ENCODE measurements at places on chromosomes 6 and 20.
A peak's percentile ranks its signal among the peaks of the same experiment; 100 is the strongest.

DNA sequence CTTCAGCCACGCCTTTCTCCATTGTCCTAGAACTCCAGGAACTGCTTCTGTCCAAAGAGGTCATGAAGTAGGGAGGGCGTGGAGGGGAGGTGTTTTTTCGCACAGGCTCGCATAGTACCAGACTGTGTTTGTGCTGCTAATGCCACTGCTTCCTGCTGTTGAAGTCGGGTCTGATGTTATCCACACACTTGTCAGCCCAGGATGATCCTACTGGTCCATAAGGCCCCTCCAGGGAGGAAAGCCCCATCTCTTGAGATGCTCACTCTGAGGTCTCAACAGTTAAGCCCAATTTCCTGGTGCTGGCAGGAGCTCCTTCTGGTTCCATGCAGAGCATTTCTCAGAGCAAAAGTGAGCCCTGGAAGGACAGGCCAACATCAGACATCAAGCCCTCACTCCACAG lies 65.6 kb downstream of the C6orf118 start:
- DNase-seq = no peak

- DNase-seq = peak; percentile 45
Observed at GRCh38 chr6:105424175-105424783, 21.4 kb upstream of the PREP start.

DNA sequence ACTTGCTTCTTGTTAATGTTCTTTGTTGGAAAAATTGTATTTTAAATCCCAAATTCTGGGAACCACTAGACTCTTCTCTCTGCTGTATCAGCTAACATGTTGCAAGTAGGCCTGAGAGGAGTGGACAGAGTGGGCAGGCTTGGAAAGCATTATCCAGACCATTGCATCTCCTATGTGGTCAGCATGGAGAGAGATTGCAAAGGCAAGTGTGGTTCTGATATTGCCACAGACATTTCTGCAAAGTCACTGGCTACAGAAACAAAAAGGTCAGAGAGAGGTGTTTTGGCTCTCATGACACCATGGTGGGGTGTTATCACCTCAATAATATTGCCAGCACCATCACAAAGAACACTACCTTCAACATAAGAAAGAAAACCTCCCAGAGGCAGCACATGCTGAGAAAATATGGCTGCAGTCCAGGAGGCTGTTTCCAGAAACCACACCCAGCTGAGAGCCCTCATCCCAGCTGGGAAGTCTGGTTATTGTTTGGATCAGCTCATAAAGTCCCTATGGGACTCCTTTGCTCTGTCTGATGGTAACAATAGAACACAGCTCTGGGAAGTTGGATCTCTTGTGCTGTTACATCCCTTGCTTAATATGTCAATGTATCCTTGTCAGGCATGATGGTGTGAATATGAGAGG lies 78.2 kb upstream of the TBX18 start:
- no peak for DNase-seq

DNA sequence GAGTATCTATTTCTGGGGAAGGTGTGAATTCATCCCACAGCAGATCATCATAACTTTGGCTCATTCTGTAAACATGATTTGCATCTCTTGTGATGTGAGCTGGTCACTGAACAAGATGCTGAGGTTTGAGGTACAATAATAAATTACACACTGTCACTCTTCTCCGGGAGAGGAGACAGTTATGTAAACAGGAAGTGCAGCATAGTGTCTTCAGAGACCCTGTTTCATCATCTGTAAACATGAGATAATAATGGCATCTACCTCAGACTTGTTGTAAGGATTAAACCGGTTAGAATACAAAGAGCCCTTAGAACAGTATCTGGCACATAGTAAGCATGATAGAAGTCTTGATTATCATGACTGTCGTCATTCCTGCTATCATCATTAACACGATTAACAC lies 125.2 kb downstream of the TBC1D7 start:
- DNase-seq = no peak

DNA sequence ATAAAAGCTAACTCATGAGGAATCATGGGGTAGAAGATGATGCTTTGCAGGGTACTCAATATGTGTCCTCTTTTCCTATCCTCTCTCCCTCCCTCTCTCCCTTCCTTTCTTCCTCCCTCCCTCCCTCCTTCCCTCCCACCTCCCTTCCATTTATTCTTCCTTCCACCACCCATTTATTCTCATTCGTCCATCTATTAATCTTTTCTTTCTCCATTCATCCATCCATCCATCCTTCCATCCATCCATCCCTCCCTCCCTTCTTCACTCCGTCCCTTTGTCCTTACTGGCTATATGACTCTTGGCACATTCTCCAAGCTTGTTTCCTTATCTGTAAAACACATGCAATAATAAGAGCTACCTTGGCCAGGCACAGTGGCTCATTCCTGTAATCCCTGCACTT lies 40.9 kb downstream of the ARHGAP40 start:
- DNase-seq = no peak

GRCh38 chr6:1313384-1313766 lies 1.5 kb downstream of the FOXQ1 start:
- no peak for DNase-seq

- DNase-seq = no peak
Observed at GRCh38 chr20:53038299-53038698, 66.1 kb downstream of the TSHZ2 start.

DNA sequence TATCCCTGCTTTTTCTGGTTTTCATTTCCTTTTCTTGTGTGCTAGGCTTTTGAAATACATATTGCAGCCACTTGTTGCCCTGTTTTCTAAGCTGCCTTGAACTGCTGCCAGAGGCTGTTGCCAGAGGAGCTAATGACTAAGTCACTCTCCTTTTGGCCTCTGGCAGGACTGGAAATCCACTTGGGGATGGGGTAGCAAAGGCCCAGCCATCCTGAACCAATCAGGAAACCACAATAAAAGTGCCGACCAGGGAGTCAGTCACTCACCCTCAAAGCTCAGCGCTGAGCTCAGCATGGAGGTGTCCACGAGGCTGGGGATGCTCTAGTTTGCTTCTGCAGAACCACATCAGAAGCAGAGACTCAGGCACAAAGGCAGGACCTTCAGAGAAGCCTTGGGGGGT lies 813.0 kb downstream of the DHX35 start:
- no peak for DNase-seq

GRCh38 chr6:160300076-160300695 lies 41.6 kb upstream of the SLC22A2 start:
- no peak for DNase-seq

GRCh38 chr6:83711958-83712357 lies 3.1 kb upstream of the SNAP91 start:
- DNase-seq = no peak

DNA sequence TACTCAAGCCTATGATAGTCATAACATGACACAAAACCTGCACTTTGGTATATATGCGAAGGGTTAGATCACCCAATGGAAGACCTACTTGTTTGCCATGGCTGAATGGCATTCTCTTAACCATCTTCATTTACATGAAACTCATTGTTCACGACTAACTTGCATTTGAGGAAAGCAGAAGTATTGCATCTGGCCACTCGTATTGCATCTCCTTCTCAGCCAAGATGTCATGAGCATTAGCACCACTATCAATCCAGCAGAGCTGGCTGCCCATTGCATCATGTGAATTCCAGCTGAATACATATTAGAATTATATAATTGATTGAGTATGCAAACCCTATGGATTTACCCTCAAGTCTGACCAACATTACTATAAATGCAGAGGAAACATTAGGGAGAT lies 390.2 kb downstream of the LAMA2 start:
- DNase-seq = no peak

GRCh38 chr6:91781946-91782345 lies 1195.1 kb upstream of the MAP3K7 start:
- DNase-seq = peak; percentile 77

- DNase-seq = no peak
Observed at GRCh38 chr6:162899148-162899547, 171.4 kb downstream of the PACRG start.

- DNase-seq = no peak
Observed at GRCh38 chr20:11429889-11430519, 487.7 kb upstream of the BTBD3 start.

DNA sequence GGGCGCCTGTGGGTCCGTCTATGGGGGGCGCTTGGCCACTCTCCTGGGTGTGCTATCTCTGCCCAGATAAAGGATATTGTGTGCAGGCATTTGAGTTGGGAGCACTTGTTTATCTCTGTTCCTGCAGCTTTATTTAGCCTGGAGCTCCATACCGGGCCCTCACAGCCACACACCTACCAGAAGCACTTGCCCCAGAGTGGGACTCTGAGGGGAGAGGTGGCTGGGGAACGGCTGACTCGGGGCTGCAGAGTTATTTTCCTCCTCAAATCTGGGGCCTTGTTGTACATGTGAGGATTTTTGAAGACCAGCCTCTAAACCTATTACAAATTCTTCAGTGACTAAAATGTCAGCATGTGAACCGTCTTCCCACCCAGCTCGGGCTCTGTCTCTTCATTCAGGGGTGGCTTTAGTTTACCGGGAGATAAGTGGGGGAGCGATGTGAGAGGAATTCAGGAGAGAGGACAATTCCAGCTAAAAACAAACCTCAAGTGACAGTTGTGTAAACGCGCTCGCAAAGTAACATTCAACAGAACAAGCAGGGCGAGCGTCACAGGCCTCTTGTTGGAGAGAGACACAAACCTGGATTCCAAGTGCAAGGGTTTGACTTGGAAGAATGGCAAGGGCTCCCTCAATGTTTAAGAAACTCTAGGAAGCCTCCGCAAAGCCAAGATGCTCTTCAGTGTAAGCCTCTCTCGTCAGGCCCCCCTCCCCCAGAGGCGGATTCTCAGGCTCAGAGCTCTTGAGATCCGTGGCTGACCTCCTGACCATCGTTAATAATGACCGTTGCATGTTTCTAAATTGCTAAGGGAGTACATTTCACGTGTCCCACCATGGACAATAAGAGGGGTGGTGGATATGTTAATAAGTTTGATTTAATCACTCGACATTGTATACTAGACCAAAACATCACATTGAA lies 548.9 kb downstream of the QKI start:
- DNase-seq = no peak

- no peak for DNase-seq
Observed at GRCh38 chr6:35919085-35919826, 1.6 kb downstream of the SRPK1 start.

- no peak for DNase-seq
Observed at GRCh38 chr20:54167909-54168872, 5.6 kb downstream of the CYP24A1 start.

DNA sequence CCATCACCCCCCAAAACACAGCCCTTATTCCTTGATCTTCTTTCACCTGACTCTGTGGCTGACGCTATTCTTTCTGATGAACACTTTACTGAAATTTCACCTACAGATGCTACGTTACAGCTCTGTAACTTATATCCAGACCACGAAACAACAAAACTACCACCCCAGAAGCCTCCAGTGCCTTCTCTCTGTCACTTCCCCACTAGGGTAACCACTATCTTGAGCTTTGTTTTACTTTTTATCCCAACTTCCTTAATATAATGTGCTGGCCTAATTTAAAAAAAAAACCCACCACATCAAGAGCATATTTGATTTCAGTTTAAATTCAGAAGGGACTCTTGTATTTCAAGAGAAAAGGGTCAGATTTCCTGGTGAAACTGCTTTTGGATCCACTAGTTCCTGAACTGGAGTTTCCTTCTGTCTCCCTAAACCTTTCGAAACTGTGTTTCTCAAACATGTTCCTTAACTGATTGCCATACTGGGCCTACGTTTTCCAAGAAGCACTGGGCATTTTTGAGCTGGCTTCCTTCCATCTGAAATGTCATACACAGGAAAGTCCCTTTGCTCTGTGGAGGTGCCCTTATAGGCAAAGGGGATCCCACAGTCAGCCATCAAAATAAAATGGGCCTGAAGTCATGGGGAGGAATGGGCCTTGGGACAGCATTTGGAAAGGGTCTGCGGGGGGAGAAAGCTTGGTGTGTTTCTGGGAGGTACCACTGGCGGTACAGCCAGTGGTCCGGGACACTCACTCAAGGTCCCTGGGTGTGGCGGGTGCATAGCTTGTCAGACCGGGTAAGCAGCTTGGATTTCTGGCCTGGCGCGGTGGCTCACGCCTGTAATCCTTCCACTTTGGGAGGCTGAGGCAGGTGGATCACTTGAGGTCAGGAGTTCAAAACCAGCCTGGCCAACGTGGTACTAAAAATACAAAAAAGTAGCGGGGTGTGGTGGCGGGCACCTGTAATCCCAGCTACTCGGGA lies 25.8 kb upstream of the RTF2 start:
- DNase-seq = no peak

DNA sequence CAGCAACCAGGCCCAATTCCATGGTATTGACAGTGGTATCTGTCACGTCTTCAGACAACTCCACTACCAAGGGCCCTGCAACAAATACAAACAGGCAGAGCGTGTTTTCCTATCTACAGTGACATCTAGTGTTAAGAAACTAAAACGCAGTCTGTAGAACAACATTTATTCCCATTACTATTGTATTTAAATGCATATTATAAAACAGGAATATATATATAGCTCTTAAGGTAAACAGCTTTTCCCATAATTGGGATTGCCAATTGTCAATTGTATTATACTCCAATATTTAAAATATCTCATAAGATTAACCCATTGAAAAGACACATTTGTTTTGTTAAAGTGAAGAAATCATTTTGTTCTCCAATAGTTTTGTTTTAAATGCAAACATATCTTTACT lies 97.2 kb downstream of the KIF16B start:
- DNase-seq = peak; percentile 57

- DNase-seq = no peak
Observed at GRCh38 chr6:88474720-88475119, 308.6 kb upstream of the CNR1 start.

GRCh38 chr6:151069641-151070040 lies 170.1 kb upstream of the AKAP12 start:
- no peak for DNase-seq

GRCh38 chr6:82040405-82041221 lies 206.9 kb downstream of the IBTK start:
- DNase-seq = peak; percentile 9

GRCh38 chr6:165167861-165168260 lies 141.5 kb downstream of the C6orf118 start:
- DNase-seq = no peak

DNA sequence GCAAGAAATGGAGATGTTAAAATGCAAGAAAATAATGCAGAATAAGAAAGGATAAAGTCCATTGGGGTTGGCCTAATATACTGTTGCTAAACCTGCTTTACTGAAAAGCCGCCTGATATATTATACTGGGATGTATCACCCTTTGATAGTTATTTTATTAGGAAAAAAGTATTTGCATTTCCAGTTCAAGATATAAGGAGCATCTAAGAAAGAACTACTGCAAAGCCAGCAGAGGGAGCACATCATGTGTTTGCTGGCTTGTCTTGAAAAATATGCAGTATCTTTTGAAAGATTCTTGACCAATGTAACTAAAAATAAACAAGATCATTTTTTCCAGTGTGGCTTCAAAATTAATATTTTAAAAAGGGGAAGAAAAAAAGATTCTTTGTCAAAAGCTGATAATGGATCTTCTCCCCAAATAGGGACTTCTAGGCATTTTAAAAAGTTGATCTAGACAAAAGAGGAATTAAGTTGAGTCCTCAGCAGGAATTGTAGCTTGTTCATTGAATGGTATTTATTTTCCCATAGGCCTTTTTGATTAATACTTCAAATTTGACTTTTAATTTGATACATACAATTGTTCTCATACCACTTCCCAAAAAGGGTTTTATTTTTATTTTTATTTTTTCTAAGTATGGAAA lies 214.9 kb downstream of the ZFAND3 start:
- DNase-seq = no peak

Data from NCI-H1694 (cell line).